ENCODE measurements at places on chromosomes 2 and 18. TPM values are rescaled to one million over a fixed set of nuclear protein-coding genes. Genes with fewer than 3 reads are reported as not detected.

C2orf80 gene
- total RNA-seq, result not detected

HSBP1L1 gene
- total RNA-seq, result 5.1 TPM

IL1R2 gene
- 1.1 TPM for total RNA-seq

C1QL2 gene
- not detected for total RNA-seq

LOXHD1 gene
- 0.45 TPM for total RNA-seq

ICA1L gene
- 8.0 TPM for total RNA-seq

CFAP65 gene
- total RNA-seq, result not detected

ARHGAP15 gene
- 72.8 TPM for total RNA-seq

All from activated CD8-positive, alpha-beta T cell treated with anti-CD3 and anti-CD28 coated beads for 36 hours (primary cell).